Right hindlimb (tissue), 1 donor: ENCODE measurements at places on chromosomes 3 and 15.

DNA sequence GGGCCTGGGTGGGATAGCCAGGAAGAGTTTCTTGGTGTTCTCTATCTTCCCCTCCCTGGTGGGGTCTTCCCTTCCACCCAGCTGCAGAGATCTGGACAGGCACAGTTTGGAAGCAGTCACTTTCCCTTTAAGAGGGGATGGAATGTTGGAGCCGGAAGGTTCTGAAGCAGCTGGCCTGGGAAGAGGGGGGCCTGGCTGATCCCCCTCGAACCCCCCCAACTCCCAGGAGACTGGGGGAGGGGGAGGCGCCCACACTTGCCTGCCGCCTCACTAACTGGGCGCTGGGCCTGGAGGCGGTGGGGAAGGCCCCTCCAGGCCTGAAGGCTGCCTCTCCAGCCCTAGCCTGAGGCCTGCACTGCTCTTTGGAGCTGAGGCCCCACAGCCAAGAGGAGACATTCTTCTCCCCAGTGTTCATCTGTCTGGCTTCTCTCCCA, 1.4 kb downstream of the DVL3 start:
- DNase-seq = peak; percentile 88

DNA sequence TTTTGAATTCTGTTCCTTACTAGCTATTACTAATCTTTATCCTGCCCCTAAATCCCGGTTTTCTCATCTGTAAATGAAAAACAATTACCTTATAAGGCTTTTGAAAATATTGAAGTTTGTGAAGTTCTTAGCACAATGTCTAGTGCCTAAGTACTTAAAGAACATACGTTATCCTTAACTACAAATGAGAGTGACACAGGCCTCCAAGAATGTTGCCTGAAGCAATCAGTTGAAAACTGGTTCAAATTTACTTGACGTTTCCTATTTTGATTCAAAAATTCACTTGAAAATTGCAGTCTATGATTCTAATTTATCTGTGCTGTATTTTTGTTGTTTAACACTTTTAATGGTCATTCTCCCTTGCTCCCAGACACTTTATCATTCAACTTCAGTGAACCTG, 3.2 kb downstream of the SENP7 start:
- DNase-seq = no peak

- no peak for DNase-seq
These were observed 984 bp upstream of the SMARCC1 start for GRCh38 chr3:47782446-47783308.

- no peak for DNase-seq
These were observed 88.5 kb upstream of the MYZAP start for GRCh38 chr15:57503051-57503702.

GRCh38 chr3:45554006-45554666, 40.4 kb upstream of the LIMD1 start:
- peak; percentile 74 for DNase-seq

DNA sequence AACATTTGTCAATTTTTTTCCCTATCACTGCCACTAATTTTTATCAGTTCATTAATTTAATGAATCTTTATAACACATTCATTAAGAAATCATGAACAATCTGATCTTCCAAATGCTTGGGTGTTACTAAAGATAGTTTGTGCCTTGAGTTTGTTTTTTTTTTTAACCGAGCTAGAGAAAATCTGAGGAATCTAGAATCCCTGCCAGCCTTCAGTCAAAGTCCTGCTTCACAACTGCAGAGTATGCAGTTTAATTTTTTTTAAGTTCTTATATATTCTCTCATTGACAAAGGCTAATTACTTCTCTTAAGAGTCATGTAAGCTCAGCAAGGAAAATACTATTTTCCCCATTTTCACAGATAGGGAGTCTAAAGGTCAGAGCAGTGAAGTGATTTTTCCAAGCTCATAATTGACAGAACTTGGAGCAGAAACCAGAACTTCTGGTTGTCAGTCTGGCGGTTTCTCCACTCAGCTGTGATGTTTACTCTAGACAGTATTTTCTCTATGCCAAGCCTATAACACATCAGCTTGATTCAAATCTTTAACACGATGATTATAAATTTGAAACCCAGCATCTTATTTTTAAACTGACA, 55.7 kb downstream of the TNIK start:
- DNase-seq = no peak

GRCh38 chr3:196287090-196287439, 461 bp downstream of the PCYT1A start:
- no peak for DNase-seq

DNA sequence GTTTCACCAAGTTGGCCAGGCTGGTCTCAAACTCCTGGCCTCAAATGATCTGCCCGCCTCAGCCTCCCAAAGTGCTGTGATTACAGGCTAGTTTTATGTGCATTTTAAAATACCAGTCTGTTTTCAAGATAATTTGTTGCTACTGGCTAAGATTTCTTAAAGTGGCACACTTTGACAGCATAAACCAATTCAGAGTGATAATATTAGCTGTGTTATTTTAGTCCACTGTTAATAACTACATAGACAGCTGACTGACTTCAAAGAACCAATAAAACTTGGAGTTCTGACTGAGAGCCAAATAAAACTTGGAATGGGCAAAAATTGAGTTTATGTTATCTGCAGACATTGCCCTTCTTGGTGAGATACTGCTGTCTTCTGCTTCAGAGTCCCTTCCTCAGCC, 291.8 kb downstream of the UBE2E2 start:
- DNase-seq = no peak

- no peak for DNase-seq
These were observed 70.7 kb downstream of the RPN1 start for GRCh38 chr3:128579927-128580326.

- DNase-seq = no peak
These were observed 27.6 kb downstream of the FOXL2 start for GRCh38 chr3:138919325-138919724.

GRCh38 chr3:16809993-16810392, 74.8 kb upstream of the PLCL2 start:
- no peak for DNase-seq

GRCh38 chr3:10962481-10963036, 30.0 kb upstream of the SLC6A1 start:
- no peak for DNase-seq

GRCh38 chr3:99626417-99626788, 12.0 kb upstream of the COL8A1 start:
- DNase-seq = no peak

DNA sequence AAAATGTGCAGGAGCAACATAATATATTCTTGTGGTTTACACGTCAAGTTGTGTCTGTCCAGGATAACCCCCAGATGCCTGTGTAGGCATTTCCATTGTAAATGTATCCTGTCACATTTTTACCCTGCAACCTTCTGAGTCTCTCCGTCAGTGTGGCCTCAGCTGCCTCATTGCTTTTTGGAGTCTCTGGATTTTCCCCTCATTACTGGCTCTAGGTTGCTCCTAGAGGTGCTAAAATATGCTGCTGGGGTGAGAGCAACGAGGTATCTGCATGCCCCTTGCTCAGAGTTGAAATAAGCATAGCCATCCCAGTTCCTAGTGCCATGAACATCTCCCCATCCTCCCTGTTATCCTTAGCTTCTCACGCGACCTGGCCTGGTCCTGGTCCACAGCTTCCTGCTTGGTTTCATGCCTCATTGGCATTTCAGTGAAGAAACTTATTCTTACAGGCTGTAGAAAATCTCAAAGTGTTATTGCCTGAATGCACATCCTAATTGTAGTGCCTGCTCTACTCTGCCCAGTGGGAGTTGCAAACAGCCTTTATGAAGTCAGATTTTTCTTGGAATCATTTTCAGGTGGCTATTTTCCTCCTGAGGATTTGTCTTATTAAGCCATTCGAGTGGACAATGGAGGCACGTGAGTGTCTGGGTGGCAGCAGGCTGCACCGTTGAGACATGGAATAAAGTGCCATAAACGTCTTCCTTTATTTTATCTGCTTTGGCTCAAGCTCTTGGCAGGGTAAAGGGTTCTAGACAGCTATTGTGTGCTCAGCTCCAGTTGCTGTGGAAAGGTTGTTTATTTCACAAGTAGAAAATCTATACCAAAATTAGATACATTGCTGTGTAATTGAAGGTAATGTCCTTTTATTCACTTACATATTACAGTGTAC, 33.2 kb downstream of the OXNAD1 start:
- DNase-seq = no peak

GRCh38 chr3:112390783-112391641, 58.1 kb downstream of the CD200 start:
- peak; percentile 52 for DNase-seq

GRCh38 chr3:181855825-181856224, 144.1 kb downstream of the SOX2 start:
- DNase-seq = no peak

DNA sequence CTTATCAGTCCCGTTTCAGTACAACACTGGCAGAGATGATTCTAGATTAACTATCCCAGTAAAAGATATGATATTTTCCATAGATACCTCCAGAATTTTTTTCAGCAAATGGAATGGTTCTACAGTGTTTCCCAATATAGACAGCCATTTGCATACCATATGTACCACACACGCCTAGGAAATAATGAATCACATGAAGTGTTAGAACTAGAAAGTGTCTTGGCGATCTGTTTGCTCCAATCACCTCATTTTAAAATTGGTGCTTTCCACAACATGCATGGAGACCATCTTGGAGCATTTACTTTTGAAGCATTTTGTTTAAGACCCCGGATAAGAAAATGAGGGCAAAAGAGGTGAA, 2.0 kb downstream of the C2CD4A start:
- DNase-seq = no peak

GRCh38 chr3:168545591-168545990, 449.9 kb upstream of the GOLIM4 start:
- DNase-seq = peak; percentile 16

DNA sequence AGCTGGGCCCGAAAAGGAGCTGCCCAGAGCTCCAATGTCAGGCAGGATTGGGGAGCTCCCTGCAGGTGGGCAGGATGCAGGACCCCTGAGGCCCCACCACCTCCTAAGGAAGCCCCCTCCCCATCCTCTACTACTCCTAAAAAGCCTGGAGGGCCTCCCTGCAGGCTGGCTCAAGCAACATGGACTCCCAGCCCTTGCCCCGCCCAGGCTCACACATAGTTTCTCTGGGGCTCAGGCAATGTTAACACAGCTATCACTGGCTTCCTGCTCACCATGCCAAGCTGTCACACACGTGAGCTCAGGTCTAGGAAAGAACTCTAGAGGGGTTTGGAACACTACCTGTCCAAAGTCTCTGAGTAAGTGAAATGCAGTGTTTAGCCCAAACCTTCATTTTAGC, 65.4 kb upstream of the ZNF148 start:
- DNase-seq = no peak

GRCh38 chr3:15331606-15332404, 581 bp downstream of the SH3BP5 start:
- peak; percentile 62 for DNase-seq

- DNase-seq = peak; percentile 62
These were observed 70.3 kb upstream of the PPP2R3A start for GRCh38 chr3:135895106-135895733.

DNA sequence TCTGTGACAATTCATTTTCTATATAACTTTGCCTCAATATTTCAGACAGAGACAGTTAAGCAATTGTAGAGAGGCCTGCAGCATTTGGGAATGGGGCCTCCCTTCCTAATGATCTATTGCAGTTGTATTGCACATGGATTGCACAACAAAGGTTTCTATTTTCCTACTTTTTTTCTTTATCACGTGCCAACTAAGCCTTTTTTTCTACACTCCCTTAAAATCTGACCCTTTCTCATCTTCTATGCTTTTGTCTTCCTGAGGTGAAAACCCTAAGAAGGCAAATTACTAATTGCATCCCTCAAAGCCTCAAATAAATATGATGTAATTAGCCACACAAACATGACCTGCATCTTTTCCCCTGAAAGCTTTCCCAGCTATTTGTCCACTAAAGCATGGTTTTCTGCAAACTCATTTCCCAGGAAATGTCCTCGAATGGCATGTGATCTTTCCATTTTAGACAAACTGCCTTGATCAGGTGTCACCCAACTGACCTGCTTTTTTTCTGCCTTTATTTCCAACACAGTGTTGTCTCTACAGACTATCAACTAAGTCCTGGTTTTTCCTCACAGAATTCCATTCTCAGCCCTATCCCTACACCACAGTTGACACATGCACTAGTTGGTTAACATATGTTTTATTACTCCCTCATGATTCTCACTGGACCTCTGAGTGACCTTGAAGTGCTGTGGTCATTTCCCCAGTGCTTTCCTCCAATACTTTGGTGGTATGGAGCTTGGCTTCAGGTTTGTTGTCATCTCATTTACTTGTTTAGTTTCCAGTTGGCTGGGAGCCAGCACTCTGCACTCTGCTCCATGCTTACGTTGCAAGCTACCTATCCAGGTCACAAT, 31.9 kb upstream of the TSC22D2 start:
- DNase-seq = no peak

DNA sequence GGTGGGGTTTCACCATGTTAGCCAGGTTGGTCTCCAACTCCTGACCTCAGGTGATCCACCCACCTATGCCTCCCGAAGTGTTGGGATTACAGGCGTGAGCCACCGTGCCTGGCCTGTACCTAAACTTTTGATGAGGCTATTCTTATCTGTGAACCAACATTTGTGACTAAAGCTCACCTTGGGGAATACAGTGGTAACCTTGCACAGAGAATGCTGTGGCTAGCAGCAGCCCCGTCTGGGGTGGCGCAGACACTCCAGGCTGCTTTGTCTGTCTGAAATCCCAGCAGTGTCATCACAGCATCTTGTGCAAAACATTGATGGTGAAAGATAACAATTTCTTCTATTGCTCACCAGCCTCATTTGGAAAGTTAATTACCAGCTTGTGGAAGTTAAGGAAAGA, 58.9 kb downstream of the CMTM8 start:
- DNase-seq = no peak

GRCh38 chr15:73964736-73965093, 27.4 kb downstream of the STOML1 start:
- DNase-seq = peak; percentile 71

DNA sequence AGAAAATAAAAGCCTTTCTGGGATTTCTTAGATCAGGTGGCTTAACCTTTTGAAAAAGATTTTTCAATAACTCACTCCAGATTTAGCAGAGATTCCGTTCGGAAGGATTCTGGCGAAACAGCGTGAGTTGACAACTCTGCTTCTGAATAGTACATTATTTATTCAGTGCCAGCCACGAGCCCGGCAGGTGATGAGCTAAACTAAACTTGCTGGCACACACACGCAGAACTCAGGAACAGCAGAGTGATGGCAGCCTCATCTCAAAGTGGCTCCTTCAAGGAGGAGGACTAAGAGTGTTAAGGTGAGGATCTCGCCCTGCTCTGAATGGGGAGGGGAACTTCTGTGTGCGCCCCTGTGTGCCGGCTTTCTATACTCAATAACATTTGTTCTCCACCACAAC, 114.3 kb downstream of the FAM43A start:
- DNase-seq = no peak
